Activated T-cell treated with anti-CD3 and anti-CD28 coated beads, Interleukin-2, amount 50 U/mL, for 4 hours (primary cell): ENCODE measurements at places on chromosomes 1 and 21. TPM values are rescaled to one million over a fixed set of nuclear protein-coding genes. Genes with fewer than 3 reads are reported as not detected.

DNA sequence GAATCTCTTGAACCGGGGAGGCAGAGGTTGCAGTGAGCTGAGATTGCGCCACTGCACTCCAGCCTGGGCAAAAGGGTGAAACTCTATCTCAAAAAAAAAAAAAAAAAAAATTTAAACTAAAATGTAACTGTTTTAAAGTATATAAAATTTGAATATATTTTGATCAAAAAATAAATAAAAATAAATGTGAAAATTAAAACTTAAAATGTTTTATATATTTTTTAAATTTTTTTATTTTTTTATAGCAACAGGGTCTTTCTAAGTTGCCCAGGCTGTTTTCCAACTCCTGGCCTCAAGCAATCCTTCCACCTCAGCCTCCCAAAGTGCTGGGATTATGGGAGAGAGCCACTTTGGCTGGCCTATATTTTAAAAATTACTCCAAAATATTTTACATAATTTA is 15.2 kb upstream of the FAM76A start:
- no peak for DNase-seq

DNA sequence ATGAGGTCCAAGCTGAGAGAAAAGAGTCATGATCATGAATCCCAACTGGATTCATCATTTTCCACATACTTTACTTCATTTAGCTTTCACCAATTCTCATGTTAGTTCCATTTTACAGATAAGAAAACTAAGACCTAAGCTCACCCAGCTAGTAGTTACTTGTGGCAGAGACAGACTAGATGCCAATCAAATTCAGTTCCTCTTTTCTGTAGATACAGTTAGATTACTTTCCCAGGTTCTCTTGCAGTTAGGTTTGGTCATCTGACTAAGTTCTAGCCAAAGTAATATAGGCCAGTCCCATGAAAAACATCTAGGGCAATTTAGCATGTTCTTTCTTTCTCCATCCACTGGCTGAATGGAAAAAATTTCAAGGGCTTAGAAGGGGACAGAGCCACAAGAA is 8.9 kb upstream of the KCND3 start:
- no peak for DNase-seq

DNA sequence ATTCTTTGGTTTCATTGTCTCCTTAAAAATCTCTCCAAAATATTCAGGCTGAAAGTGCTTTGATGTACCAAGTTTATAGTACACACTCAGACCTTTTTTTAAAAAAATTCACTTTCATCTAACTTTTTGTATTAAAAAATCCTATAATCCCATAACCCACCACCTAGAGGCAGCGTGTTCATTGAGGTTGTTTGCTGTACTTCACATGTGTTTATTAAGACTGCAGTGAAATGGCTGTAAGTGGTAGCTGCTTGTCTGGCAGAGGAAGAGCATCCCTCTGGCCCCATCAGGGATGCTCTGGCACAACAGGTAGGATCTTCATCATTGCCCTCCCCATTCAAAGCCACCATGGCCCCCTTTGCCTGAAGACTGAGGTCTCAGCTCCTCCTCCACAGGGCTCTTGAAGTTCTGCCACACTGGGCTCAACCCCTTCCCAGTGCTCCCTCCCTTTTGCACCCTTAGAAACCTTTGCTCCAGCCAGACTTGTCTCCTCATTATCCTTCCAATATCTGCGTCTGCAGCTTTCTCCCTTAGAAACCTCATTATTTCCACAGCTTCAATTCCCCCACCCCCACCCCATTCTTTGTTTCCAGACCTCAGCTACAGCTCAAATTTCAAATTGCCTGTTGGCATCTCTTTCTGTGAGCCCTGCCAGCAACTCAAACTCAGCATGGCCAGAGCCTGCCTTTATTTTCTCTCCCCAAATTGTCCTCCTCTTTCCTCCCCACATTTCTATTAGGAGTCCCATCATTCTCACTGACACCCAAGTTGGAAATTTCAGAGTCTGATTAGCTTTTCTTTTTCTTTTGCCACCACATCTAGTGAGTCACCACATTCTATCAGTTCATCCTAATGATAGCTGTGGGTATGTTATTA is 369.6 kb upstream of the USP24 start:
- DNase-seq, result no peak

- DNase-seq, result no peak
Observed at GRCh38 chr1:221699577-221699976, 42.3 kb downstream of the DUSP10 start.

- no peak for DNase-seq
Observed at GRCh38 chr21:41032541-41032940, 135.4 kb upstream of the BACE2 start.

- DNase-seq, result no peak
Observed at GRCh38 chr1:208139434-208140045, 104.6 kb downstream of the PLXNA2 start.

PDZK1 gene
- not detected for total RNA-seq

STUM gene
- not detected for total RNA-seq

LCE1F gene
- total RNA-seq, result not detected

TNFRSF4 gene
- total RNA-seq, result 495 TPM
